ENCODE measurements at places on chromosomes 13 and 19.
A peak's percentile ranks its signal among the peaks of the same experiment; 100 is the strongest.

- peak; percentile 92 for DNase-seq
These were observed 78.0 kb downstream of the STARD13 start for GRCh38 chr13:33207615-33207961.

- peak; percentile 85 for DNase-seq
These were observed at the start of gene ANGPTL4 for GRCh38 chr19:8363803-8364771. ANGPTL4 (plus strand) TSS chr19:8364155; CDS start chr19:8364322, 167 bp downstream.

DNA sequence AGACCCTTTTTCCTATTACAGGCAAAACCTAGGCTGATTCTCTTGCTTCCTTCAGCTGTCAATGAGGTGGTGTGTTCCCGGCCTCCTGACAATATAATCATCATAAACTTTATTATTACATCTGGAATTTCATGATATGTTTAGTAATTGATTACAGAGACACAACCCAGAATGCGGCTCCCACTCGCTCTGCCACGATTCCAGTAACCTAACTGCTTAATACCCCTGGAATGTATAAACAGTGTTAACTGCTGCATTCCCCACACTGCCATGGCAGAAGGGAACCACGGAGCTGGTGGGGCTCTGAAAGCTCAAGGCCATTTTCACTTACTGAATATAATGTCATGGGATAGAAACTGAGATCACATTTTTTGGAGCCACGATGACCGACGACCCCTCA is 17.1 kb downstream of the TSHZ3 start:
- no peak for DNase-seq

DNA sequence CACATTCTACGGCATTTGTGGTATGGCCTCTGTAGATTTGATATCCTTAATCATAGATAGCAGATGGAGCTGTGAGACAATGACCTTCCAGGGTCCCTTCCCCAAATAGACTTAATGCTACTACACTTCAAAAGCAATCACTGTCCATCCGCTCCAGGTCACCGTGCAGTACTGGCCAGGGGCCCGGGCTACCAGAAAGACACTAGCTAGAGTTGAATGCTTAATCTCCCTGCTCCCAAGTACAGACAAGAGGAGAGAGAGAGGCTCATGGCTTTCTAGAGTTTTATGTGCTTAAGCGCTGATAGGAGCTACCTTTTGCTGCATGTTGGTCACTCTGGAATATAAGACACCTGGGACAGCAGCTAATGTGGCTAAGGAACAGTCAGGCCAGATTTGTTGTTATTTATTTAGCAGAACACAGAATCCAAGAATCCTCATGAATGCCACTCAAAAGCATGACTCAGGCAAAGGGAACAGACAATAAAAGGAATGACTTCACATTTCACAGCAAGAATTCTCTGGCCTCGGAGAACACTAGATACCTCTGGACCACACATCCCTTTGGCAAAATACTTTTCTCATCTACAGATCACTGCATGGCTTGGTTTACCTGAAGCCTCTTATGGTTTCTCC is 165.0 kb downstream of the LACC1 start:
- DNase-seq, result no peak

DNA sequence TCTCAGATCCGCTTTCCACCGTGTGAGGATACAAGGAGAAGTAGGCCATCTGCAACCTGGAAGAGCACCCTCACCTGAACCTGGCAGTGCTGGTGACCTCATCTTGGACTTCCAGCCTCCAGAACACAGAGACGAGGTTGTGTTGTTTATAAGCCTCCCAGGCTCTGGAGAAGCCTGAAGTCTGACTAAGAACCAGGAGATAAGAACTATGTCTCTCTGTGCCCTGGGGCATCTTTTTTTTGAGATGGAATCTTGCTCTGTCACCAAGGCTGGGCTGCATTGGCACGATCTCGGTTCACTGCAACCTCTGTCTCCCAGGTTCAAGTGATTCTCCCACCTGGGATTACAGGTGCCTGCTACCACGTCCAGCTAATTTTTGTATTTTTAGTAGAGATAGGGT is 14.5 kb downstream of the FCGBP start:
- DNase-seq, result no peak

GRCh38 chr13:31880851-31881494 is 141.6 kb downstream of the RXFP2 start:
- DNase-seq, result no peak

GRCh38 chr19:49427855-49428546 is 2.8 kb downstream of the GFY start:
- no peak for DNase-seq

- peak; percentile 43 for DNase-seq
These were observed 222.4 kb upstream of the IRS2 start for GRCh38 chr13:110008816-110009215.

DNA sequence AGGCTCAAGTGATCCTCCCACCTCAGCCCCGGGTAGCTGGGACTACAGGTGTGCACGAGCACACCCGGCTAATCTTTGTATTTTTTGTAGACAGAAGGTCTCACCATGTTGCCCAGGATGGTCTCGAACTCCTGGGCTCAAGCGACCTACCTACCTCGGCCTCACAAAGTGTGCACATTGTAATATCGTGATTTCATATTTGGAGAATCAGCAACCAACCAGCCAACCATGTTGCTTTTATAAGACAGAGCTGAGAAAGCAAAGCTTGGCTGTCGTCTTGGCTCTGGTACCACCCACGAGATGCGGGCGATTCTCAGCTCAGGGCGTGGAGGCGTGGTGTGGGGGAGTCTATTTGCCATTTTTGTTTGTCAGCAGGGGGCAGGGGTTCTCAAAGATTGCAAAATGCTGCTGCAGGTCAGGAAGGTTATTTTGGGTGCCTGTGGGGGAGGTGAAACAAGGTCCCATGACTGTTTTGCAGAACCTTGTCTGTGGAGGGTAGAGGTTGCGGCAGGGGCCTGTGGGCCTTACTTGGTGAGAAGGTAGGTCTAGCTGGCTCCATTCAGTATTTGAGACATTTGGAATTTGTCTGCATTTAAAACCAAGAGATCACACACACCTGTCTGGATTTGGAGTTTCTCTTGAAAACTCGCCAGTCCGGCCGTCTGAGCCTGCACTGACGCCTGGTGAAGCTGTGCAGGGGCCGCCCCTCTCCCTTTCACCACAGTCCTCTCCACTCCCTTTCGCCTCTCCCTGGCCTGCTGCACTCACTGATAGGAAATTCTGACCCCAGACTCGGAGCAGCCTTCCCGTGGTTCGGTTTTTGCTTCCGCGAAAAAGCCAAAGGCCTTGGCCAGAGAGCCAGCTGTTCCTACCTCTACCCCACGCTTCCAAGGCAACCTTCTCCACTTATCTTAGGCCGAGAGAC is 15.4 kb downstream of the TNFAIP8L1 start:
- DNase-seq, result no peak

- no peak for DNase-seq
These were observed 204.6 kb downstream of the VWA8 start for GRCh38 chr13:41756198-41756880.

GRCh38 chr13:37094840-37095239 is 10.6 kb downstream of the CSNK1A1L start:
- no peak for DNase-seq

- no peak for DNase-seq
These were observed 23.2 kb upstream of the MTUS2 start for GRCh38 chr13:28796938-28797257.

DNA sequence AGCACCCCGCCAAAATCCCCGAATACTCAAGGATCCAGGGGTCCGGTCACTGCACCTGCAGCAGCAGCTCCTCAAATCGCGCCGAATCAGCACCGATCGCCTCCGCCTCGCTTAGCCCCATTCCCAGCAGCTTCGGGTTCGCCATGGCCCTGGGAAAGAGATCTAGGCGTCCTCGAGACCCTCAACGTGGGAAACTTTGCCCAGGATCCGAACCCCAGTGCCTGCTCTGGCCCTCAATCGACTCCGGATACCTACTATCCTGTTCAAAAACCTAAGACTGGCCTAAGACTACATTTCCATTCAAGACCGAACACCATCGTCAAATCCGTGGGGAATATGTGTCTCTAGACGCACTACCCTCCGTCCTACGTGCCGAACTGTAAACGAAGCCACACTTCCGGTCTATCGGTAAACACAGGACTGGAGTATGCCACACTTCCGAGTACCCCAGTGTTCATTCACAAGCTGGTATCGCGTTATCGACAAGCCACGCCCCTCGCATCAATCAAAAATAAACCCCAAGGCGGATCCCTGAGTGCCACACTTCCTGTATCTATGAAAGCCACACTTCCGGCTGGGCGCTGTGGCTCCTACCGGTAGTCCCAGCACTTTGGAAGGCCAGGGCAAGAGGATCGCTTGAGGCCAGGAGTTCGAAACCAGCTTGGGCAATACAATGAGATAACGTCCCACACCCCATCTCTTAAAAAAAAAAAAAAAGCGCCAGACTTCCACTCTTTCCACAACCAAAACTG is at the start of gene PIH1D1:
Gene PIH1D1, minus strand, starts transcription at position 385 of the 752 bp plus-strand sequence. Its CDS starts 240 bp downstream, at position 145.
- peak; percentile 99 for DNase-seq

- DNase-seq, result no peak
These were observed 6.8 kb downstream of the GIPC3 start for GRCh38 chr19:3591876-3592613.

- no peak for DNase-seq
These were observed 10.9 kb downstream of the GNA15 start for GRCh38 chr19:3146677-3147100.

DNA sequence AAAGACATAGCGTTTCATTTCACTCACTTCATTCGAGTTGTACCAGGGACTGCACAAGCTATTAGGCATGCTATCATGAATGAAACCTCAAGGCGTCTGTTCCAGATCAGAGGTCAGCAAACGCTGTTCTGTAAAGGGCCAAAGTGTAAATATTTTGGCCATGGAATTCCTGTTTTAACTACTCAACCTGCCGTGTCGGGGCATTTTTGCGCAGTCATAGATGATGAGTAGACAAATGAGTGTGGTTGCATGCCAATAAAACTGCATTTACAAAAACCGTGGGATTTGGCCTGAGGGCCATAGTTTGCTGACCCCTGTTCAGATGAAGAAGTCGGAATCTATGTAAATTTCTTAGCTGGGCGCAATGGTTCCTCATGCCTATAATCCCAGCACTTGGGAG is 6.5 kb downstream of the INSR start:
- DNase-seq, result no peak

DNA sequence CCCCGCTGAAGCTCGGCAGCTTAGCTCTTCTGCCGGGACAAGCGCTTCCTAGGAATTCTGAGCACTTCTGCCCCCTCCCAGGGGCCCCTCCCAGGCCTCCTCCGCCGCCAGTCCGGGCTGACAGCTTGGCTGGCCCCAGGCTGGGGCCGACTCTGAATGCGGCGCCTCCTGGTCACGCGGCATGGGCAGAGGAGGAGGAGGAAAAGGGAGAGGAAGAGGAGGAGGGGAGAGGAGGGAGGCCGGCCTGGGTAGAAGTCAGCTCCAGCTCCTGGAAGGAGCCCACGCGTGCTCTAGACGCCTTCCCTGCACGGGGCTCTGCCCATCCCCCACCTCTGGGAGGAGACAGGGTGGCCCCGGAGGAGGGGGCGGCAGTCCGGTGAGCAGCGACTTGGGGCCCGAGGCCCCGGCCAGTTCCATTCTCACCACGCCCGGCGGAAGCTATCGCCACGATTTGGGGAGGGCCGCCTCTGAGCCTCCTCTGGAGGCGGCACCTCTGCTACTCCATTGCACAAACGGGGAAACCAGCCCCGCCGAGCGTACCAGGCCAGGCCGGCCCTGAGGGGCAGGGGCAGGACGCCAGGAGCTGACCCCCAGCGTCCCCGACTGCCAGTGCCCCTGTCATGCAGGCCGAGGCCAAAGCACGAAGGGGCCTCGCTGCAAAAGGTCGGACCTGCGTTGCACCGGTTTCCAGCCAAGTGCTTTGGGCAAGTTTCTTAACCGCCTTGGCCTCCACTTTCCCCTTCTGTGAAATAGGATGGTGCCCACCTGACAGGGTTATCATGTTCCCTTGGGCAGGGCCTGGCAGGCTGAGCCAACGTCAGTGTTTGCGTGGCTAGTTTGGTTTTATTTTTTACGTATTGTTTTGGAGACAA is 31.6 kb downstream of the CCNE1 start:
- peak; percentile 86 for DNase-seq

GRCh38 chr13:111861766-111862366 is 205.1 kb upstream of the SOX1 start:
- no peak for DNase-seq

- peak; percentile 69 for DNase-seq
These were observed 548.5 kb upstream of the KLF12 start for GRCh38 chr13:74682746-74683145.

GRCh38 chr13:46572752-46573431 is 19.9 kb downstream of the LRCH1 start:
- no peak for DNase-seq

DNA sequence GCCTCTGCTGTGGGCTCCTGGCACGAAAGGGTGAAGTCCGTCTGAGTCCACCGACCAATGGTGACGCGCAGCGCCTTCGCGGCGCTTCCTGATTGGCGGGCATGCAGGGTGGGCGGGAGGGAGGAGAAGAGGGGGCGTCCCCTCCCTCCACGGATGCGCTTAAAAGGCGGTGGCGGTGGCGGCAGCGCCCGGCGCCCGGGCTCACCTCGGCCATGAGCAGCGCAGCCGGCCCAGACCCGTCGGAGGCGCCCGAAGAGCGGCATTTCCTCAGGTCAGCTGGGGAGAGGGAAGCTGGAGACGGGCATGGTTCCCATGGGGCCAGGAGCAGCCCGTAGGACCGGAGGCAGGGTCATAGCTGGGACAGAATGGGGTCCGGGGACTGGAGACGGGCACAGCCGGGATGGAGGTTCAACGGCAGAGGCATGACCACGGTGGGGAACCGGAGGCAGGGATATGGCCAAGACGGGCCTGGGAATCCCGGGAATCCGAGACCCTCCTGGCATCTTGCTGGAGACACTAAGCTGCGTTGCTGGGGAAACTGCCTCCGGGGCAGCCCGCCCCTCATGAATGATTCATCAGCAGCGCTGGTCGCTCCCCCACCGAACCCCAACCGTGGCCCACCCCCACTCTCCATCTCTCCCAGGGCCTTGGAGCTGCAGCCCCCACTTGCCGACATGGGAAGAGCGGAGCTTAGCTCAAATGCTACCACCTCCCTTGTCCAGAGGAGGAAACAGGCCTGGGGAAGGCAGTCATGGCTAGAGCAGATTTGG is at the start of gene YJEFN3:
Gene YJEFN3, plus strand, starts transcription at position 191 of the 770 bp plus-strand sequence. Its CDS starts 22 bp downstream, at position 213.
- DNase-seq, result no peak

DNA sequence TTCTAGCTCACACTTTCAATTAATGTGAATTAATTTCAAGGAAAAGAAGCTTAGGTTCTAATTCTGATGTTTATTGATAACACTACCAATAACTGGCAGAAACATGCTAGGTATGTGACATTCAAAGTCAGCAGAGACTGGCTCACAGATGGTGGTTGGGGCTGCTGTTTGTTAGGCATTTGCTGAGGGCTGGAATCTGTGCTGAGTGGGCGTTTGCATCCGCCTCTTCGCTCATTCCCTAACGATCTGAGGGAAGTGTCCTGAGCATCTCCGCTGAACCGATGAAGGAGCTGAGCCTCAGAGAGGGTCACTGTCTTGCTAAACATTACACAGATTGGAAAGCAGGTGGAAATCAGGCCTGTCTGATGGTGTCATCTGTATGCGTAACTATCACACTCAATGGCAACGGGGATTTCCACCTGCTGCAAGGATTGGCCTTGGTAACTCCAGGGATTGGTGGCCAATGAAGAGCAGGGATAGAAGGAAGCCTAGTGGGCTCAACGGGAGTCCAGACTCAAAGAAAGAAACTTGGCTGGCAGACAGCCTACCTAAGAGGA is 338.9 kb downstream of the TEX29 start:
- DNase-seq, result no peak
